ENCODE measurements at places on chromosomes 6 and 20.

- no peak for DNase-seq
Observed at GRCh38 chr20:61878478-61879302, 187.0 kb downstream of the TAF4 start.

- DNase-seq: no peak
Observed at GRCh38 chr20:50504231-50504823, 5.9 kb upstream of the PTPN1 start.

GRCh38 chr6:163329991-163330390, 84.5 kb upstream of the QKI start:
- DNase-seq: peak; percentile 15

- no peak for DNase-seq
Observed at GRCh38 chr6:7580537-7580926, 9.5 kb upstream of the SNRNP48 start.

DNA sequence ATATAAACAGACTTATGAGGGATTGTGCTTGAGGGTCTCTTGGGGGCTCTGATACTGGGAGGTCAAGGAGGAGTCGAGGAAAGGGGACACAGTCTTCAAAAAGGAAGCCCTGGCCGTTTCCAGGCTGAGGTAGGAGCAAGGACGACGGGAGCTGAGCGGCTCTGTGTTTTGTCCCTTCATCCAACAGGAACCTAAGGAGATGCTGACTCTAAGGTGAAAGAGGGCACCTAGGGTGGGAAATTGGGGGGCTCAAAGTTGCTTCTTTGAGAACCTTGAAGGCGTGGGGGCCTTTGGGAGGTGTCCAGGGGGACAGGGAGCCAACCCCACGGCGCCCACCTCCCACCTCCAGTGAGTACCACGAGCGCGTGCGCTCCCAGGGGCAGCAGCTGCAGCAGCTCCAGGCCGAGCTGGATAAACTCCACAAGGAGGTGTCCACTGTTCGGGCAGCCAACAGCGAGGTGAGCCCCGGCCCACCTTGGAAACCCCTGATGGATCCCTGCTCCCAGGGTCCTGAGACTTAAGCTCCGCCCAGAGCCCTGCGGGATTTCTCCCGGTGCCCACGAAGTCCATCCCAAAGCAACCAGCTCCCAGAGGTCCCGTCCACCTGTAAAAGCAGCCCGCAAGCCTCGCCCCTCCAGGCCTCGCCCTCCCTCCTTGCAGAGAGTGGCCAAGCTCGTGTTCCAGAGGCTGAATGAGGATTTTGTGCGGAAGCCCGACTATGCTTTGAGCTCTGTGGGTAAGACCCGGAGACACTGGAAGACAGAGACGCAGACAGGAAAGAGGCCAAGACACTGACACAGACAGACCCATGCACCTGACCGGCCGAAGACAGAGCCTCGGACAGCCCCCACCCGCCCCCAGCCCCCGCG, 2.9 kb downstream of the SPAG4 start:
- DNase-seq: peak; percentile 35

DNA sequence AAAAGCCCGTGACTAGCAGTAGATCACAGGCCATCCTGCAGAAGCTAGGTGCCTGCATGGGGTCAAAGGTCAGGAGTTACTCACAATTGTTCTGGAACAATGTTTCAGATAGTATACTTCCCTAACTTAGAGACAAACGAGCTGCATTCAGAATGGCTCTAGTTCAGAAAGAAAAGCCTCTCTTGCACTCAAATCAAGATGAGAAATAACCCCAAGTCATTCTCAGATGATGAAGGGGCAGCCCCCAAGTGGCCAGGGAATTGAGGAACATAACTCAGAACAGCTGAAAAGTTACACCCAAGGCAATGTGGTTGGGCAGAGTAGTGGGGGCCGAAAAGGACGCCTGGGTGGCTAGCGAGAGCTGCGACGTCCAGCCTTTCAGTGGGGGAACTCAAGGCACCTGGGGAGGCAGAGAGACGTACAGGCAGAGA, 27.8 kb downstream of the FYN start:
- no peak for DNase-seq

GRCh38 chr20:25227317-25227831, 20.5 kb upstream of the PYGB start:
- no peak for DNase-seq

DNA sequence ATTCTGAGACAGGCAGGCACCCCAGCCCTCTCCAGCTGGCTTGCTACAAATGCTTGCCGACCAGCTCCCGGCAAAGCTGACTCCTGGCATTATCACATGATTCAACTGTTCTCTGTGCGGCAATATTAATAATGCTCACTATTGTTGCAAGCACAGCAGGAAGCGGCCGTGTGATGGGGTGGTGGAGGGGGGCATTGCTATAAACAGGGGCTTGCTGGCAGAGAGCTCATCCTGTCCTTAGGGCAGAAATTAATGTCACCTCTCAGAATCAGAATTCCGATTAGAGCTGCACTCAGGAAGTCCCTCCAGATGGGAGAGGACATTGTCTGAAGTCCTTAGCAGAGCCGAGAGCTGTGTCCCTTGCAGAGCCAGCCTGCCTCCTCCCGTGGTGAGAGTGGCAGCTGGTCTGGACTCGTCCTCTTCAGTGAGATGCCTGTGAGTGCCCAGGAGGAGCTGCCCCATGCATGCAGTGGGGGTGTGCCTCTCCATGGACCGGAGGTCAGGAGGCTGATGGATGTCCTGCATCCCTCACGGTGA, 162.5 kb downstream of the CDH4 start:
- DNase-seq: no peak

GRCh38 chr6:139398658-139399057, 24.2 kb upstream of the CITED2 start:
- DNase-seq: no peak

GRCh38 chr20:3510110-3510509, 39.3 kb downstream of the ATRN start:
- no peak for DNase-seq

GRCh38 chr6:33272275-33273128, 627 bp downstream of the RPS18 start:
- DNase-seq: no peak

DNA sequence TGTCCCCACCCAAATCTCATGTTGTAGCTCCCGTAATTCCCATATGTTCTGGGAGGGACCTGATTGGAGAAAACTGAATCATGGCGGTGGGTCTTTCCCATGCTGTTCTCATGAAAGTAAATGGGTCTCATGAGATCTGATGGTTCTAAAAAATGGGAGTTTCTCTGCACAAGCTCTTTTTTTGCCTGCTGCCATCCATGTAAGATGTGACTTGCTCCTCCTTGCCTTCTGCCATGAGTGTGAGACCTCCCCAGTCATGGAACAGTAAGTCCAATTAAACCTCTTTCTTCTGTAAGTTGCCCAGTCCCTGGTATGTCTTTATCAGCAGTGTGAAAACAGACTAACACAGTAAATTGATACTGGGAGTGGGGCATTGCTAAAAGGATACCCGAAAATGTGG, 1218.4 kb upstream of the CITED2 start:
- DNase-seq: no peak

DNA sequence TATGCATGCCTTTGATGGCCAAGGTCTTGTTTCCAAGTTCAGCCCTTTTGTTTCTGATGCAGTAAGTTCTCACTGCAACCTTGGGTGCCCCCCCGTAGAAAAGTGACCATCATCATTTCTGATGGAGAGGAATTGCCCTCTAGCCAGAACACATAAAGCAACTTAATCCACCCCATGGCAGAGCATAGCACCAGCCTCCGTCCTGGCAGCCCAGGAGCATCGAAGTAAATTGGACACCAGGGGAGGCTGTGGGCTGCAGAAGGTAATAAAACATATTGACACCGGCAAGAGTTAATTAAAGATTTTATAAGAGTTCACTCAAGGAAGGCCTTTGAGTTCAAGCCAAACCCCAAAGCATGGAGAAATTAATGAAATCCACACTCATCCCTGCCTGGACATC, 39.2 kb upstream of the CST7 start:
- no peak for DNase-seq

DNA sequence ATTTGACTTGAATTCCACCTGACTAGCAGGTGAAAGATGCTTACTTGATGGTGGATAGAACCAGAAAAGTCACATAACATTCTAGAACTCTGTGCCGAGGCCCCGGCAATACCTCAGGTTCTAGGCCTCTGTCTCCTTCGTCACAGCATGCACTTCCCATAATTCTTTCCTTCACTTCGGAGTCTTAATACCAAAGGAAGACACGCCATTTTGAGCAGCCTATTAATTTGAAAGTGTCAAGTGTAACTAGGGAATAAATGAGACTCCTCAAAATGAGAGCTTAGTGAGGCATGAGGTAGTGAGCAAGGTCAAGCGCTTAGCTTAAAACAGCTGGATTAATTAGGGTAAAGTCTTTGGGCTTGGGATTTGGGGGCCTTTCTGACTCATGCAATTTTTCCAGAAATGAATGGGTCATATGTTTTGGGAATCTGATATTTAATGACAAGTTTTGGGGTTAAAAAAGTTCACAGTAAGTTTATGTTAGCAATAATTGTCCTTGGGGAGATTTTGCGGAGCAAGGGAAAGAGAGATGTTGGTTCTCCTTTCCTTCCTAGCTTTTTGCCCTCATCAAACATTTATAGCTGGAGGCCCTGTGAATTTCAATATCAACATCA, 29.1 kb upstream of the SGK1 start:
- no peak for DNase-seq

DNA sequence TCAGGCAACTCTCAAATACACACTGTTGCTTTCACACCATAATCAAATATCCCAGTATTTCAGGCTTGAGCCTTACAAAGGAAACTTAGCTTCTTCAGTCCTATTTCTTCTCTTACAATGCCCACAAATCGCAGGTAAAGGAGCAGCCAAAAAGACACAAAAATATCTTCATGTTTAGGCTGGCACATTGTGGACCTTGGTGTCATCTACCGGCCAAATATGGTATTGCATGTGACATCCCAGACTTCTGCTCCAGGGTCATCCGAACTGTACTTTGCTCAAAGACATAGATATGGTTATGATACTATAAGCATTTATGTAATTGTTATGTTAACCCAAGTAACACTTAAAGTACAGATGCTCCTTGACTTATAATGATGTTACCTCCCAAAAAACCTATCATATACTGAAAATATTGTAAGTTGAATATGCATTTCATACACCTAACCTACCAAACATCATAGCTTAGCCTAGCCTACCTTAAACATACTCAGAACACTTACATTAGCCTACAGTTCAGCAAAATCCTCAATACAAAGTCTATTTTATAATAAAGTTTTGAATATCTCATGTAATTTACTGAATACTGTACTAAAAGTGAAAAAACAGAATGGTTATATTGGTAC, 4.6 kb downstream of the OR2H2 start:
- peak; percentile 25 for DNase-seq

DNA sequence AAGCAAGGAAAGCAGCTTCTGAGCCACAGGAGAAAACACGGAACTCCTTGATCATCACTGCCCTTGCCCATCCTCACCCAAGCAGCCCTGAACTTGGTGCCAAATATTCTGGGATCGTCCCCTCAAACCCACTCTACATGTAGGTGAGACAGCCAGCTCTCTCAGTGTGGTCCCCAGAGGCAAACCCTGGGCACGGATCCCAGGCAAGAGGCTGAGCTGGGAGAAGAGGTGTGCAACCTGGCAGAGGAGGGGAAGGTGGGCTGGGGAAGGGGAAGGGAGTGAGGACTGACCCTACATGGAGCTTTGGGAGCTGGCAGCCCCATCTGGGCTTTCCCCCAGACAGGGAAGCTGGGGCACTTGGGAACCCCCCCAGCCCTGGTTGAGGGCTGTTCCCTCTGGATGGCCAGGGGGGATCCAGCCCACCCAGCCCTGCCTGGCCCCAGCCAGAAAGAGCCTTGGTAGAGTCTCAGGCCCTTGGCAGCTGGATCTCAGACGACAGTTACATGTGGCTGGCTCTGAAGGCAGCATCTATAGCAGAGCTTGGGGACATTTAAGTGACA, 186.2 kb upstream of the CST7 start:
- DNase-seq: no peak

GRCh38 chr20:32227306-32227705, 19.6 kb downstream of the POFUT1 start:
- DNase-seq: no peak

DNA sequence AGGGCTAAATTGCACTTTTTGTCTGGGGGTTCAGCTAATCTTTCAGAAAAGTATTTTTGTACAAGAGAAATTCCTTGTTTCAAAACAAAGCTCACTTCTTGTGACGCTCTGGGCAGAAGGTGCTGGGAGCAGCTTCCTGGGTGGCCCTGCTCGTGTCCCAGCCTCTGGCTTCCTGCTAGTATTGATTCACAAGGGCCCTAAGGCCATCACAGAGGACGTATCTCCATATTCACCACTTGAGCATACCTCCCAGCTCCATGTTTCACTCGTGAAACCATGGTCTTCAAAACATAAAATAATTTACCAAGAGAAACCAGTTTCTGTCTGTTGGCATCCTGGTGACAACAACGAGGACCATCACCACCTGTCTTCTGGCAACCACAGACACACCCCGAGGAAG, 49.1 kb downstream of the SYNDIG1 start:
- no peak for DNase-seq

GRCh38 chr20:16279320-16279719, 293.9 kb downstream of the KIF16B start:
- peak; percentile 31 for DNase-seq

DNA sequence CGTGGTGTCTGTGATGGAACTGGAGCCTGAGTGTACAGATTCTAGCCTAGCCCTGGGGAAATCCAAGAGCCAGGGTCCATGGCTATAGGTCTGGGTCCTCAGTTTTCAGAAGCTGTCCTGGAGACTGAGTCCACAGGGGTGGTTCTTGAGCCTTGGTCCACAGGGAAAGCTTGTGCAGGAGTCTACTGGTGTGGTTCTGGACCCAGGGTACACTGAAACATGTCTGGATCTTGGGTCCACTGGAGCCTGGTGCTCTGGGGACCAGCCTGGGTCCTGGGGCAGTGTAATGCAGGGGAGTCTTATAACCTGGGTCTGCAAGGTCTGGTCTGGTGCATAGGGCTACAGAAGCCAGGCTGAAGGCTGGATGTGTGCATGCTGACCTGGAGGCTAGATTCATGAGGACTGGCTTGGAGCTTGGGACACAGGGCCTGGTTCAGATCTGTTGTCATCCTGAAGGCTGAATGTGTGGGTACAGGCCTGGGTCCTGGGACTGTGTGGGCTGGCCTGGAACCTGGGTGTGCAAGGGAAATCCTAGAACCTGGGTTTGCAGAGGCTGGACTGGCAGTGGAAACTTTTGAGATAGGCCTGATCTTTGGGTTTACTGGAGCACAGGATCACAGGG, 5.5 kb downstream of the CST9L start:
- DNase-seq: no peak

DNA sequence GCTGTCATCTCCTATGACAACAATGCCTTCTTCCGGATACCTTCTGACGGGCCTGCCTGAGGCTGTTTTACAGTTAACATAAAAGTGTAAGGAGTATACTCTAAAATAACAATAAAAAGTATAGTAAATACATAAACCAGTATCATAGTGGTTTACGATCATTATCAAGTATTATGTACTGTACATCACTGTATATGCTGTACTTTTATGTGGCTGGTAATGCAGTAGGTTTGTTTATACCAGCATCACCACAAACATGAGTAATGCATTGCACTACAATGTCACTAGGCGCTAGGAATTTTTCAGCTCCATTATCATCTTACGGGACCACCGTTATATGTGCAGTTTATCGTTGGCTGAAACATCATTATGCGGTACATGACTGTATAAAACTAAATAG, 76.5 kb downstream of the VEGFA start:
- no peak for DNase-seq
